ENCODE measurements at places on chromosomes 2 and 18.

DNA sequence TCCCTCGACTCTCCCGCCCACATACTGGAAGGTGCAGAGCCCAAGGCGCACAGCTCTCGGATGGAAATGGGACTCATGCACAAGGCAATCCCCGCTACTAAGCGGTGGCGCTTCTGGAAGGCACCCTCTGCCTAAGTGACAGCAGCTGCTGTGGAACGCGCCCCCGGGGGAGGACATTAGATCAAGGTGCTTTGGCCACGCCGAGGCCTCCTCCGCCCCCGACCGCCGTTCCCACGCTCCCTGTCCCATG is 202 bp downstream of the MCEE start:
- peak; percentile 68 for DNase-seq

DNA sequence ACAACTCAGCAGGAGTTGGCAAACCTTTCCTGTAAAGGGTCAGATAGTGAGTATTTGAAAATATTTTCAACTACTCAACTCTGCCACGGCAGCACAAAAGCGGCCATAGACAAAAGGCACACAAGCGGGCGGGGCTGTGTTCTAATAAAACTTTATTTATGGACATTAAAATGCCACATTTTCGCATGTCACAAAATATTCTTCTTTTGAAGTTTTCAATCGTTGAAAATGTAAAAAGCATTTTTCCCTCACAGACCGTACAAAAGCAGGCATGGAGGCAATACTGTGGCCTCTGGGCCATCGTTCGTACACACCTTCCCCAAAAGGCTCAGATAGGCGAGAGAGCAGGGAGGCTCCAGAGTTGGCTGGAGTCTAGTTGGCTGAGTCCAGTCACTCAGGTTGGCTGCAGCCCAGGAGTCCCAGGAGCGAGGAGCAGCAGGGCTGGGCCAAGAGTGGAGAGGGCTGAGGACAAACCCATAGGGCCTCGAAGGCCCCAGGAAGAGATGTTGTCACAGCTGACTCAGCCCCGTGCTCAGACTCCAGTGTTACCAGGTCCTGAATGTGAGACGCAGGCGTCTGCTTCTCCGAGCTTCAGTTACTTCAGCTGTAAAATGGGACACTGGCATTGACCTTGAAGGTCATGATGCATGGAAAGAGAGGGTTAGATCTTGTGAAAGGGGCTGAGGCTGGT is 42.5 kb downstream of the SDC1 start:
- no peak for DNase-seq

- no peak for DNase-seq
These were observed 30.1 kb upstream of the EML4 start for GRCh38 chr2:42139101-42139500.

GRCh38 chr2:27736031-27736889 is 35.3 kb upstream of the MRPL33 start:
- DNase-seq: no peak

GRCh38 chr18:35861367-35862118 is 110.9 kb upstream of the RMP24 start:
- DNase-seq: peak; percentile 37

DNA sequence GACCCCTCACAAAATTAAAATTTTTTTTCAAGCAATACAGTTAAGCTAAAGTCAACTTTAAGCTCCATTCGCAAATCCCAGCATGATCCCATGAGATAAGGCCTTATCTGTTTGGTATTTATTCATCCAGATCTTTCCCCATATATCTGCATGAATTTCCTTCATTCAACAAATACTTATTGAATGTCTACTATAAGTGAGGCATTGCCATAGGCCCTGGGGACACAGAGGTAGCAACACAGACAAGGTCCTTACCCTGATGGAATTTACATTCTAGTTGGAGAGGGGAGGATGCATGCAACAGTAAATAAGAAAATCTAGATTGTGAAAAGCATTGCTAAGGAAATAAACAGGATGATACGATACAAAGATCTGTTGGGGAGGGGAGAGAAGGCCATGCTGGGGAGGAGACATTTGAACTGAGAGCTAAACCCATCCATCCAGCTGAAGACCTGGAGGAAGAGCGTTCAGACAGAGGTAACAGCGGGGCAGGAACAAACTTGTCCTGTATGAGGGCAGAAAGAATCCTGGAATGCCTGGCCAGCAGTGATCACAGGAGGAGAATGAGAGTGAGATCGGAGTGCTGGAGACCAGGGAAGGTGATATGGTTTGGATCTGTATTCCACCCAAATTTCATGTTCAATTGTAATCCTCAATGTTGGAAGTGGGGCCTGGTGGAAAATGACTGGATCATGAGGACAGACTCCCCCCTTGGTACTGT is 71.6 kb downstream of the SDC1 start:
- DNase-seq: no peak

DNA sequence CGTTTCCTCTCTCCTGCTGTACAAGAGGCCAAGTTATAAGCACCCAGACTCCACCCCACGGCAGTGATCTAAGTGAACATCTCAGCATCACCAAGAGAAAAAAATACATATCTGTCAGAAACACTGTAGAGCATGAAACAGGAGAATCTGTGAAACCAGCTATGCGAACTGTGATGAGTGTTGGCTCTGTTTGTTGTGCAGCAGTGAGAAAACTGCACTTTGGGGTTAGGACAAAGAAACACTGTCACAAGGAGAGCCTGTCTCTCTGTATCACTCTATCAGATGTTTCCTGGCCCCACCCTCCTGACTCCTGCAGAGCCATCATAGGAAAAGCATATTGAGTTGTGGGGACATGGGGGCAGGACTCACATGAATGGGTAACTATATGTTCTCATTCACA is 87.1 kb downstream of the LAMA3 start:
- DNase-seq: no peak

DNA sequence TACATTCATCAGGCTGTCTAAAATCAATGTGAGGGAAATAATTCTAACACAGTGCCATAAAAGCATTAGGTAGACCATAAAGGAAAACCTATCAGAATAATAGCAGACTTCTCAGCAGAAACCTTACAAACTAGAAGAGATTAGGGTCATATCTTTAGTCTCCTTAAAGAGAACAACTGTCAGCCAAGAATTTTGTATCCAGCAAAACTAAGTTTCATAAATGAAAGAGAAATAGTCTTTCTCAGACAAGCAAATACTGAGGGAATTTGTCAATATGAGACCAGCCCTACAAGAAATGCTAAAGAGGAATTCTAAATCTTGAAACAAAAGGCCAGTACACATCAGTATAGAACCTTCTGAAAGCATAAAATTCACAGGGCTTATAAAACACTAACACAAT is 482.0 kb downstream of the SATB2 start:
- no peak for DNase-seq

GRCh38 chr2:233386382-233387041 is 32.2 kb downstream of the DGKD start:
- no peak for DNase-seq

DNA sequence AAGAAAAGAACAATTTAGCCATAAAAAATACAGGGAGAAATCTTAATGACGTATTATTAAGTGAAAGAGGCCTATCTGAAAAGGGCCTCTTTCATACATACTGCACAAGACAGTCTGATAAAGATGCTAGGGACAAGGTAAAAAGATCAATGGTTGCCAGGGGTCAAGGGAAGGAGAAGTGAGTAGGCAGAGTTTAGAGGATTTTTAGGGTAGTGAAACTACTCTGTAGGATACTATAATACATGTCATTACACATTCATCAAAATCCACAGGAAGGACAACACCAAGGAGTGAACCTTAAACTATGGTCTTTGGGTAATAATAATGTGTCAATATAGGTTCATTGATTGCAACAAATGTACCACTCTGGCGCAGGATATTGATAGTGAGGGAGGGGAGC is 289.3 kb downstream of the FSIP2 start:
- DNase-seq: peak; percentile 81

GRCh38 chr2:212921061-212921460 is 230.4 kb downstream of the IKZF2 start:
- no peak for DNase-seq

DNA sequence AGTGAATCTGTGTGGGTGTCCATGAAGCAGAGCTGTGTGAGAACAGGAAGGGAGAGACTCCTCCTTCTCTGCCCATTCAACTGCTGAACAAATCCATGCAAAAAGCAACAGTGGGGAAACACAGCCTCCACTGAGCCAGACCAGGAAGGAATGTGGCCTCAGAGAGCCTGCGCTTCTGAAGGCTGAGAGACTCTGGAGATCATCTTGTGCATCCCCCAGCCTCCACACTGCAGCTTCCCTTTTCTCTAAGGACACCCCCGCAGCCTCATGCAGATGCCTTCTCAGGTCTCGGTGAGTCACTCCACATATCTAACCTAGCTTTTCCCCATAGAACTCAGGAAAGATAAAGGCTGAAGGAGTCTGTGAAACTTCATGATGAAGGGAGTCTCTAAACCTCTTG is 402.9 kb downstream of the TNS1 start:
- peak; percentile 10 for DNase-seq

- peak; percentile 11 for DNase-seq
These were observed 271.3 kb downstream of the LRATD1 start for GRCh38 chr2:14903709-14904374.

DNA sequence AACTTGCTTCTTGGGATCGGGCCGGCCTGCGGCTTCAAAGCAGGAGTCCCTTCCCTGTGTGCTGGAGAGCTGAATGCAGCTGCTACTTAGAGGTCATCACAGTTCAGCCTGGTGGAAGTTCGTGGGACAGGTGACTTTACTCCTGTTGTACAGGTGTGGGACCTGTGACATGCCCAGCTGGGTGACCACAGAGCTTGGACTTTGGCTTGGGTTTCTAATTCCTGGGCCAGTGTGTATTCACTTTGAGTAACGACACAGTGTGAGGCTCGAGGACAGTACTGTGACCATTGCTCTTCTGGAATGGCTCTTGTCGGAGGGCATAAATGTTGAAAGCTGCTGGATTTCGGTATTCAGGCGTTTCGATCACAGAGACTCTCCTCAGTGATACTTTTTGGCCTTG is 114.5 kb downstream of the STPG4 start:
- no peak for DNase-seq

GRCh38 chr18:61635901-61636528 is 256.8 kb downstream of the RNF152 start:
- no peak for DNase-seq

DNA sequence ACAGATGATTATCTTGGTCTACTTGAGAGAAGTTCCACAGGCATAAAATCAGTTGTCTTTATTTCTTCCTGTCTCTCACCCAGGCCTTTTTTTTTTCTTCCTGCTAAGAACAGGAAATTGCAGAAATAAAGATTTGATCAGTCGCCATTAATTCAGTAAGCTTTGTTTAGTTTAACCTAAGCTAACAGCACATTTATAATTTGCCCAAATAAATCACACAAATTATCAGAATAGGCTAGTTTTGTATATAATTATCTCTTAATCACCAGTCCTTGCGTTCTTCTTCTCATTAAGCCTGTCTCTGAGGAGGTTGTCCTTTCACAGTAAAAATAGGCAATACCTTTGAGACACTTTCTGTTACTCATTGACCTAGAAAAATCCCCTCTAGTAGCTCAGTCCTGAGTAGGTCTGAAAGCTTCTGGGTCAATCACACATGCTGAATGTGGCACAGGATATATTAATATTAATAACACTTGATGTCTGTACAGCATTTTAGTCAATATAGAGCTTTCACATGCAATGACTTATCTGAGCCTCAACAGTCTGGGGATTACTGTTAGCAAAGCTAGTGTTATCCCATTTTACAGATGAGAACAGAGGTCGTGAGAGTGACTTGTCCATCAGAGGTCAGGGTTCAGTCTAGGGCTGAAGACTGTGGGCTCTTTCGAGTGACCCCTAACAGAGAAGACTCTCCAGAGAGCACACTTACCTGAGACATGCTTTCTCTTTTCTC is 11.2 kb upstream of the STK17B start:
- no peak for DNase-seq

DNA sequence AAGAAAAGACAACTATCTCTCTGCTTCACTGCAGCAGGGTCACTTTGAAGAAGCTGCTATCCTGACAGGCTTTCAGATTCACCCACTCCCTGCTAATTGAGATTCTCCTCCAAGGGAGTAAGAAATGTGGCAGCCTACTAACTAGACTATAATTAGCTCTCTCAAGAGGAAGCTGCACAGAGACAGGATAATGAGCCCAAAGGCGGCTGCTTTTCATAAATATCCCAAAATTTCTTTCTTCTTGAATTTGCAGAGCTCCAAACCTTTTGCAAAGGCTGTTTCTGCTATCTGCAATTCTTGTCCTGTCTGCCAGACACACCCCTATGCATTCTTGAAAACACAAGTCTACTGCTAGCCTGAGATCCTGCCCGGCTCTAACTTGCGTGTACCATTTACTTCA is 54.0 kb upstream of the RNU4ATAC start:
- DNase-seq: no peak

DNA sequence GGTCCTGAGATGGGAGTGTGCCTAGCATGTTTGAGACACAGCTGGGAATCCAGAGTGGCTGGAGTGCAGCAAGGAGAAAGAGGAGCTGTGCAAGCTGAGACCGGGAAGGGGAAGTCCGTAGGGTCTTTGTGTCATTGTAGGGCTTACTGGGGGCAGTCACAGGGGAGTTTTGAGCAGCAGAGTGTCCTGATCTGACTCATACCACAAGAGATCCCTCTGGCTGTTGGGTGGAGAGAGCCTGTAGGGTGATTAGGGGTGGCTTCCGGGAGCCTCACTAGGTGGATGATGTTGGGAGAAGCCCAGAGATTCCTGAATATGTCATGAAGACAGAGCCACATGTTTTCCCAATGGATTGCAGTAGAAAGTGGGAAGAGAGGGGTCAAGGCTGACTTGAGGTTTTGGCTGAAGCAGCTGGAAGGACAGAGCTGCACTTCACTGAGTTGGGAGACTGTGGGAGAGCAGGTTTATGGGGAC is 30.9 kb downstream of the FHOD3 start:
- DNase-seq: no peak

GRCh38 chr2:167613471-167613870 is 633.9 kb downstream of the STK39 start:
- DNase-seq: no peak

- peak; percentile 7 for DNase-seq
These were observed 1.9 kb downstream of the CAD start for GRCh38 chr2:27219091-27219490.

GRCh38 chr2:1594373-1595171 is 149.7 kb downstream of the PXDN start:
- DNase-seq: no peak

- DNase-seq: no peak
These were observed 246.3 kb downstream of the SUCLG1 start for GRCh38 chr2:84212611-84213314.

DNA sequence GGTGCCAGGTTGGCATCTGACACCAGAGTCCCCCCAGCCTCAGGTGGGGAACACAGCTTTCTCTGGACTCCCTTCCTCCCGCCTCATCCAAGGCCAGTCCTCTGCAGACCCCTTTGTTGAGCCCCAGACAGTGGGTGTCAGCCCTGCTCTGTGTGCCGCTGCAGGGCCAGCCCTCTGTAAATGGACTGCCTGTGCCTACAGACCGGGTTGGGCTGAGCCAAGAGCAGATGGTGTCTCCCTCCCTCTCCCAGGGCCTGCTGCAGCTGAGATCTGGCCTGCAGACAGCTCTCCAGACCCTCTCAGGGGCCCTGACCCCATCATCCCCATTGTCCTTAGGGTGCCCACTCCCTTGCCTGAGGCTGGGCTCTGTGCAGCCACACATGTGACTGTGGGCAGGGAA is 160.8 kb downstream of the KLHL29 start:
- DNase-seq: no peak
